ENCODE measurements at places on chromosomes 5 and 9.

- no peak for DNase-seq
Observed at GRCh38 chr5:10151656-10152055, 98.0 kb downstream of the ATPSCKMT start.

DNA sequence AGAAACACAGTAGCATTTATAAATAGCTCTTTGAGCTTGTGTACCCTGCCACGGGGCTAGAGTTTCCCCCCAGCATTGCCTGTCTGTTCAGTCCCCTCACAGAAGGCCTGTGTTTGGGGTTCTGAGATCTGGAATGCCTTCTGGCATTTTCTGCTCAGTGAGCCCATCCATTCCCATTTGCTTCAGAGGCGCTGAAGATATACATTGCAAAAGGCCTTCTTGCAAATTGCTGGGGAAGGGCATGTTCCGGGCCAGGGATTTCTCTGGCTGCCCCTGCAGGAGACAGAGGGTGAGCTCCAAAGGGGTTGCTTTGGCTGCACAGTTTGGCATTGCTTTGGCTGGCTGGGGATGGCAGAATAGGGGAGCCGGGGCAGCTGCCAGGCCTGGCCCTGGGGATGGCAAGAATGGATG is 308.4 kb downstream of the MSX2 start:
- DNase-seq = no peak

DNA sequence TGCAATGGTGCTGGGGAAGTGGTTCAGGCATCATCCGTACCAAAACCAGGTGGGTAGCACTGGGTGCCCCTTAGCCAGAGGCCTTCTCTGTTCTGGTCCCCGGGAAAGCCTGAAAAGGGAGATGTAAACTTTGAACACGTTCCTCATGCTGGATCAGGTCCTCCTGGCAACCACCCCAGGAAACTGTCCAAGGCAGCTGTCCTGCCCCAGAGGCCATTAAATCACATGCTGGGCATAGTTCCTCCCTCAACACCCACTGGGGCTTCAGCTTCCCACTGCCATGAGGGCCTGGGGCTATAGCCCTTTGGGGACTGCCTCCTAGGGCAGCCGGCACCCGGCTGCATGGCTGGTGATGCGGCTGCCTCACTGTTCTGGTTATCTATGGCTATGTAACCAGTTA is 228.9 kb upstream of the MVB12B start:
- DNase-seq = no peak

GRCh38 chr9:125140576-125140975 is 2.8 kb downstream of the SCAI start:
- no peak for DNase-seq

GRCh38 chr5:154214371-154215106 is 24.0 kb downstream of the GALNT10 start:
- DNase-seq = no peak

- peak; percentile 16 for DNase-seq
Observed at GRCh38 chr9:5652821-5653220, 23.9 kb downstream of the RIC1 start.

Data from hematopoietic multipotent progenitor cell treated with erythropoietin and hydrocortisone succinate and interleukin-3 and kit ligand, for 6 days (in vitro differentiated cells).